ENCODE measurements at places on chromosomes 1 and 21.

DNA sequence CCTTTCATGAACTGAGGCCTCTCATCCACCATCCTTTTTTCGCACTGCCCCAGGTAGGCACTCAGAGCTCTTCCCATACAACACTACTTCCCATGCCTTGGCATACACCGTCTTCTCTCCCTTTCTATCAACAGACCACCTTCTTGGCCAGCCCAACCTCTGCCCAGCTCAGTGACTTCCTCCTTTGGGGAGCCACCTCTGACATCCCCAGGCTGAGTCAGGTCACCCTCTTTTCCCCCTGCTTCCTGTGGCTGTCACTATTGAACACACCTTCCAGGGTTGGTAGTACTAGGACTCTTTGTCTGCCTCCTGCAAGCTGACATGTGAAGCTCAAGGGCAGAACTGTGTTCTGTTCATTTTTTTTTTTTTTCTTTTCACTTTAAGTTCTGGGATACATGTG lies 283.2 kb downstream of the SETD4 start:
- no peak for DNase-seq

DNA sequence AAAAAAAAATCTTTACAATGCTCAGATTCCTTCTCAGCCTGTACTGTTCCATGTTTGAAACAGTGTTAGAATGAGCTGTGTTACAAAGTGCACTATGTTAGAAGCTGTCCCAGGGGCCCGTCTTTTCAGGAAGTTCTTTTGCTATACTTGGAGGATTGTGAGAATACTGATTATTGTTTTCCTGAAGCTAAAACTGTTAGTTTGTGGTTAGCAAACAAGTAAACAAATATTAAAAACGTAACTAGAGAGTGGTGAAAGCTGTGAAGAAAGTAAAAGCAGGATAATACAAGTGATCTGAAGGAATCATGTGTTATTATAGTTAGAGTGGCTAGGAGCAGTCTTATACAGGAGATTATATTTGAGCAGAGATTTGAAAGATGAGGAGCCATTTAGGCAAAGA lies 35.6 kb downstream of the CAMSAP2 start:
- DNase-seq: no peak

DNA sequence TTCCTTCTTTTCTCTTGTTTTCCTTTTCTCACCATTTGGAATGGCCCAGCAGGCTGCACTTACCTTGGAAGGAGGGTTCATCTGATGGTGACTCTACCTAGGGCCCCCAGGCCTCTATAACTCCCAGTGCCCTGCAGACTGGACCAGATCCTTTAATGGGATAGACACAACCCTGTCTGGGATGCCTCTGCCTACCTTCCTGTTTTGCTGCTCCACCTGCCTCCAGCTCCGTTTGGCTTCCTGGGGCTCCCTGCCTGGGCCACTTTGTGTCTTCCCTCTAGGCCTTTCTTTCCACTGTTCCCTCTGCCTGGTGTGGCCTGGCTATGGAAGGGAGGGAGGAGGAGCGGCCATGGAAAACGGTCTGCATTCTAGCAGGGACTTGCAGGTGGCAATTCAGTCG lies 7.5 kb downstream of the PCSK9 start:
- no peak for DNase-seq

DNA sequence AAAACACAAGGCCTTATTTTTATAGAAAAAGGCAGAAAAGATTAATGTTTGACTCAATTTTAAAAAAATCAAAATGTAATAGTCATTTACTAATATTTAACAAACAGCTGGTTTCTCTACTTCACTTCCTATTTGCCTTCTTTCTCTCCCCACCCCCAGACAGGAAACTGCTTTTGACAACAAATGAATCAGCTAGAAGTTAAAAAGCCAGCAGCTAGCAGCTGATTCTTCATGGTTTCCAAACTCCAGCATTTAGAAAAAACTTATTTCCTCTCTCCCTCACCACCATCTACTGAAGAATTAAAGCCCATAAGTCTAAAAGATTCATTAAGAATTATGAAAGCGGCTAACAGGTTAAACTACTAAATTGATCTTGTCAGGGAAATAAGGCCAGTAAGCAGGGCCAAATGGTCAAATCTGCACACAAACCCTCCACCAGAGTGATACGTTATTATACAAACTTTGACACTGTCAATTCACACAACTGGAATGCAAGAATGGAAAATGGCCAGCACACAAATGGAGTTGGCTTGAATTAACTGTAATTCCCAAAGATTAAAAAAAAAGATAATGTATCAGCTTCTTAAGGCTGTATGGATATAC lies 4.0 kb downstream of the WDR26 start:
- DNase-seq: no peak

GRCh38 chr1:197143276-197143675 lies 3.2 kb downstream of the ASPM start:
- no peak for DNase-seq

GRCh38 chr1:181806746-181807145 lies 254.8 kb downstream of the ZNF648 start:
- DNase-seq: no peak

DNA sequence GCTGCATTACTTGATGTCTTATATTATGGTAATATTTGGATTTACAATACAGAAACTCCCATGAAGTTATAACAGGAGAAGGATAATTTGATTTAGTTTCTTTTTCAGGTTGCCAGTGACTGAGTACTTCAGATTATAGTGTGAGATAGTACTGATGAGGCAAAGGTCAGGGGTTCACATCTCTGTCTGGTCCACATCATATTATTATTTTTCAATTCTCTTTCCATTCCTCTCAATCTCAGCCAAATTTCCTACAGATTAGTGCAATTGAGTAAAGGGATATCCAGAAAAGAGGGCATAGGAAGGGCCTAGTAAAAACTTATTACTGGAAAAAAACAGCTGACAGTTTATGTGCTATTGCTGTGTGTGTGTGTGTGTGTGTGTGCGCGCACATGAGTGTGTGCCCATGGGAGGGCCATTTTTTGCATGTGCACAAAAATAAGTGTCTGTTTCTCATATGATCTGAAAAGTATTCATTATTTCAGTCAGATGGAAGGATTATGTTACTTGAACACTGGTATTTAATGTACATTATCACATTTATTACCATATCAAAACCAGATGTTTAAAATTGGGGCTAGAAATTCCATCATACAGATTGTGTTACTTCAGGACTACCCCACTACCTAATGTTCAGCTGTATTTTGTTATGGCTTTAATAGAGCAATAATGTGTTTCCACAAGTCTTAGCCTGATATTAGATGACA lies 78.3 kb upstream of the KCNK2 start:
- DNase-seq: no peak

DNA sequence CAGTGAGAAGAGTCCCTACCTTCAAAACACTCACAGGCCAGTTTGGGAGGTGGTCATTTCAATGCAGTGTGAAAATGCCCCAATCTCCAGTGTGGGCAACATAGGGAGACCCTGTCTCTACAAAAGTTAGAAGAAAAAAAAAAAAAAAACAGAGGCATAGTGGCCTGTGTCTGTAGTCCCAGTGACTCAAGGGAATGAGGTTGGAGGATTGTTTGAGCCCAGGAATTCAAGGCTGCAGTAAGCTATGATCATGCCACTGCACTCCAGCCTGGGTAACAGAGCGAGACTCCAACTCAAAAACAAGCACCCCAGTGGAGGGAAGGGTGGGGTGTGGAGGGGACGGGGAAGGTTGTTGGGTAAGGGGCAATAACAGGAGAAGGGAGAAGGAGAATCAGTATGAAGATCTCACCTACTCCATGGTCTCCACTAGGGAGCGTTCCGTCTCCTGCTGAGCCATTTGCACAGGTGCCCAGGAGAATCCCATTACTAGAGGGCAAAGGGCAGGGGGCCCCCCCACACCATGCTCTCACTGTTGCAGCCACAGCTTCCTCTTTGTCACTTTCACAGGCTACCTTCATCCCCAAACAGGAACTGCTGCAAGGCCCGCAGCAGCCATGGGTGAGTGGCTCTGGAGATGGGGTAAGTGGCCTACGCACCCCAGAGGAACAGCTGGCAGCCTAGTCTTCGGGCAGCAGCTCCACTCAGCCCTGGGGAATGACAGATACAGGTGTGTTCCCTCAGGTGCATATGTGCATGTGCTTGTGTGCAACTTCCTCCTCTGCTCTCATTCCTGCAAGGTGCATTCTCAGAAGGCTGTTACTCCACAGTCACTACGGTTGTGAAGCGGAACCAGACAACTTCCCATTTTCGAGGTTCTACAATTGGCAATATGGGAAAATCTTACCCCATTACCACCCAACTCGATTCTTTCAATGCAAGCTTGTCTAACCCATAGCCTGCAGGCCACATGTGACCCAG lies 87.9 kb upstream of the LYST start:
- no peak for DNase-seq

GRCh38 chr1:204773246-204773645 lies 87.7 kb upstream of the LRRN2 start:
- DNase-seq: no peak

GRCh38 chr1:205369701-205370123 lies 13.0 kb upstream of the KLHDC8A start:
- no peak for DNase-seq
